ENCODE measurements at places on chromosomes 6 and 20.

DNA sequence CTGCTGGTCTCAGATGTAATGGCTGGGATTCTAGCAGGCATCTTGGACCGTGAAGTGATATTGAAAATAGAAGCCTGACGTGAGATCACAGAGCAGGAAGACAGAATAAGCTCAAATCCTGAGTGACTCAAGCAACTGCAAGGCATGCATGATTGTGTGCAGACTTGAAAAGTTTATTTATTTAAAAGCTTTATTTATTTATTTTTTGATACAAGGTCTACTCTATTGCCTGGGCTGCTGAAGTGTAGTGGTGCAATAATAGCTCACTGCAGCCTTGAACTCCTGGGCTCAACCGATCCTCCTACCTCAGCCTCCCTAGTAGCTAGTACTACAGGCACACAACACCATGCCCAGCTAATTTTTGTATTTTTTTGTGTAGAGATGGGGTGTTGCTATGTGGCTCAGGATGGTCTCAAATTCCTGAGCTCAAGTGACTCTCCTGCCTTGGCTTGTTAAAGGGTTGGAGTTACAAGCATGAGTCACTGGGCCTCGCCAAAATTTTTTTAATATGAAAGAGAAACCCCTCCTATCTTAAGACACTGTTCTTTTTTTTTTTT lies 40.1 kb upstream of the RNF144B start:
- no peak for DNase-seq

DNA sequence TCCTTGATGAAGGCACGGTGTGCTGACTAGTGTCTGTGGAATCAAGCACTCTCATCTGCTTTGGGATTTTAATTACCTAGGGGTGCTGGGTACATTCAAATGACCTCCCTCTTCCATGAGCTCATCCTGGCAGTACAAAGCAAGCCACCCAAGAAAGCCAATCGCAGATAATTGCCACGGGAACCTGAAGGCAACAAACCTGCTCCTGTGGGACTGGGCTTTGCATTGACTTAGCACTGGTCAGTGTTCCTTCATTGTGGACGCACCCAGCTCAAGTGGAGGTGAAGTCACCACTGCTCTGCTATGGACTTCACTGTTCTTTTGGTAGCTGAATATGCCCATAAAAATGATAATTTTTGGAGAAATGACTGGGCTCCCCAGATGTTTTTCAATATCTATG lies 261.6 kb upstream of the FERMT1 start:
- no peak for DNase-seq

DNA sequence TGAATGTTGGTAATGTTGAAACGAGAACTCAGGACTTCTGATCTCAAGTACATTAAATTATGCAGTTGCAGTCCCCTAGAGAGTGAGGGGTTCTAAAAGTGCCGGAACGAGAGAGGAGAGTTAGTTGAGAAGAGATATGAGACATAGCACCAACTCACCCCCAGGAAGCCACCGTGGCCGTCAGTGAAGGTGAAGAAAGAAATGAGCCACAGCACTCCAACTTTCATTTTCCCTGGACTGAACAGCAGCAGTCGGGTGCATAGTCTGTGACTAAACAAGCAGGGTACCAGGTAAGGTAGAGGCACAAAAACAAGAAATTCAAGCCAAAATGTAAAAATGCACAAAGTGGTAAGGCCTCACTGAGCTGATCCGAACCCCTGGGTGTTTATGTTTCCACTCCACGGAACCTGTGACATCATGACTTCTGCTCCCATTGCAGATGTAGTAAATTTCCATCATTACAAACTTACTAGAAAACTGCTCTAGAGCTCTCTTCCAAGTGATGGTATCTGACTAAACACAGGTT lies 13.2 kb downstream of the ADGRF1 start:
- no peak for DNase-seq

DNA sequence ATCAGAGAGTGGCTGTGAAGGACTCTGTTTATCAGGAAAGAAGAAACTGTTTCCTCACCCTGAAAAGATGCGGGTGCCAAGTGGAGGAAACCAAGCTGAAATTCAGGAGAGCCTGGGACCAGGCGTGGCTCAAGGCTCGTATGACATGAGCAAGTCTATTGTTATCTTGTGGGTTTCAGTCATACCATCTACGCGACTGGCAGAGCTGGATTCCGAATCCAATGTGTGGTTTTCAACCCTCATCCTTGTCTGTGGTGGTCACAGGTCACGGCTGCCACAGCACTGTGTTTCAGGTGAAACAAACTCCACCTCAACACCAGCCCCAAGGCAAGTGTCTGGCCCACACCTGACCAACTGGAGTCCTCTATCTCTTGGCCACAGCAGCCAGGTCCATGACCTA lies 9.1 kb downstream of the MC3R start:
- DNase-seq = no peak

GRCh38 chr20:45508068-45508886 lies 7.1 kb downstream of the SPINT3 start:
- no peak for DNase-seq

DNA sequence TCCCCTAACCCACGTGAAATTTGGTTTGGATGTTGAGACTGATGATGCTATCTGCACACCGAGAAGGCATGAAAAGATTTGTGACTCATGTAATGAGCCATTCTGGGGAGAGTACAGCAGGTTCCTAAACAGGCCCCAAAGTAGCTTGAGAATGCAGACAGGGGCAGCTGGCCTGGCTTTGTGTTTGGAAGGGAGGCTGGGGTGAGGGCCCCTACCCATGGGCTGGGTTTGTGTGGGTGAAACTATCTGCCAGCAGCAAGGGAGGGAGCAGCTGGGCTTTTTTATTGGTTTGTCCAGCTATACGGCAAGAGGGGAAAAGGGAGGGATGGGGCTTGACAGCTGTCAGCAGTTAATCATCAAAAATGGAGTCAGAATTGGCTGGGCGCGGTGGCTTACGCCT lies 87.0 kb upstream of the RNF24 start:
- DNase-seq = no peak

- DNase-seq = no peak
These were observed 15.2 kb upstream of the MLN start for GRCh38 chr6:33819021-33819420.

DNA sequence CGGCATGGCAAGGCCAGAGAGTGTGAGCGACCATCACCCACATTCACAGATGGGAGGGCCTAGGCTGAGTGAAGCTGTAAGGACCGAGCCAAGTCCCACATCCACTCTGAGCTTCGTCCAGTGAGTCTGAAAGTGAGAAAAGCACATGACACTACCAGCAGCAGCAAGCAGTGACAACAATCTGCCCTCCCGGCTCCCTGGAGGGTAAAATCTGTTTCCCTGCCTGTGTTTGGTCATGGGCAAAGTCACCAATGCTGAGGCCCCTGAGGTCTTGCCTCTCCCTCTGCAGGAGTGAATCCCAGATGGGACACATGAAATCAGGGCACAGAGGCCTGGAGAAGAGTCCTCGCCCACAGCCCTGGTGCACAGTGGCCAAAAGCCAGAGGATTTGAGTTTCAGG lies 6.4 kb upstream of the CST7 start:
- no peak for DNase-seq

DNA sequence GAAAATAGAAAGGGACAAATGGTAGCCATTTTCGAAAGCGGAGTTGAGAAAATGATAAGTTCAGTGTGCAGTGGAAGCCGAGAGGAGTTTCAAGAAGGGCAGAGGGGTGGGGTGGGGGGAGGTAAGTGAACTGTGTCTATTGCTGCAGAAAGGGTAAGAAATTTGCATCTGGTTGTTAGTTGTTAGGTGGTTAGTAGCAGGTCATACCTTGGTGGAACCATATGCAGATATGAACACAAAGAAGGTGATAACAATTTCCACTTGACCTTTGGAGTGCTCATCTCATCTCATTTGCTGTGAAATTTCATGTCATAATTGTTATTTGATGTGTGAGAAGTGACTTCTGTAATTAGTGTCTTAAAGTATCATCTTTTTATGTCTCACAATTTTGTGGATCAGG lies 288.2 kb downstream of the QKI start:
- no peak for DNase-seq

GRCh38 chr6:151647976-151648639 lies 154.3 kb downstream of the CCDC170 start:
- no peak for DNase-seq

- DNase-seq = no peak
These were observed 609.9 kb upstream of the MAP3K7 start for GRCh38 chr6:91196729-91197128.

DNA sequence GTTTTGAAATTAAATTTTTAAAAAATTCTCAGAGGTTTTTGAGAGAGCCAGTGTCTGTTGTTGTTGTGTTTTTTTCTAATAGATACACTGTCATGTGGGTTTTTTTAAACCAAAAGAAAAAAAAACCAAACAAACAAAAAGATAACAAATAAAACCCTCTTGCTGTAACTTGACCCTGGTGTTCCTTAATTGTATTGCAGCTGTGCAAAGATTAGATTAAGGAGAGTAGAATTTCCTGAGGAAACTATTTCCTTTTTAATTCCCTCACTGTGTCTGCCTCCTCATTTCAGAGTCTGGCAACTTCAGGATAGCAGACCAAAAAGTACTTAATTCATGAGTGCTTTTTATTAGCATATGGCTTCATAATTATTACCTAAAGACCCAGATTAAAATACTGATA lies 281.9 kb downstream of the EPM2A start:
- DNase-seq = no peak

- DNase-seq = no peak
These were observed 25.9 kb downstream of the RIN2 start for GRCh38 chr20:19783966-19784401.

GRCh38 chr20:62795023-62795761 lies 1.1 kb upstream of the MRGBP start:
- DNase-seq = peak; percentile 62

DNA sequence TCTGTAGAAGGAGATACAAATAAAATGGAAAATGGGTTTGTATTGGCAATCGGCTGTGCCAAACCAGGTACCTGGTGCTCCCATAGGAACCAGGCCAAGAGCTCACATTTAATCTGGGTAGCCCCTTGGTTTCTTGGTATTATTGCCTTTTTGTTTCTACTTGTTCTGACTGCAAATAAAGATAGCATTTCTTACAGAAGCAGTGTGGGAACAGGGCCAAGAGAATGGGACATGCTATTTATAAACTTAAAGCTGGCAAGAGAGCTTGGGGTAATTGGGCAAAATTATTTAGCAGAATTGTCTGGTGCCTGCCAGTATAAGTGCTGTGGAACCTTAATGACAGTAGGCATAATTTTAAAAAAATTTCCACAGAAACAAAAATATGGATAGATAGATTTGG lies 113.5 kb upstream of the GLP1R start:
- DNase-seq = no peak

GRCh38 chr6:168939796-168940195 lies 313.9 kb downstream of the THBS2 start:
- DNase-seq = no peak

DNA sequence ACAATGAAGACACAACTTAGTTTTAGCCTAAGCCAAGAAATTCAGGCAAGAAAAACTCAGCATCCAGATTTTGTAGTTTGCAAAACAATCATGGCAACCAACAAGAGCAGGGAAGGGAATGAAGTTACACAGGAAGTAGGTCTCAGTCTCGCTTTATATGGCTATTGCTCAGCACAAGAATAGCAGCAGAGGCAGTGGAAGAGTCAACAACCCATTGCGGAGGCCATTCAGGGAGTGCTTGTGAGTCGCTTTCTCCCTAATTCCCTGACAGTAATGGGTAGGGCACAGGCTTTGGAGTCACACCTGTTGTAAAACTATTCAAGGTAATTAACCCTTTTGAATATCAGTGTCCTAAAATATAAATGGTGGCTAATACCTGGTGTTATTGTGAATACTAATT lies 238.5 kb downstream of the HDGFL1 start:
- no peak for DNase-seq

GRCh38 chr20:11982289-11982954 lies 64.7 kb downstream of the BTBD3 start:
- no peak for DNase-seq

DNA sequence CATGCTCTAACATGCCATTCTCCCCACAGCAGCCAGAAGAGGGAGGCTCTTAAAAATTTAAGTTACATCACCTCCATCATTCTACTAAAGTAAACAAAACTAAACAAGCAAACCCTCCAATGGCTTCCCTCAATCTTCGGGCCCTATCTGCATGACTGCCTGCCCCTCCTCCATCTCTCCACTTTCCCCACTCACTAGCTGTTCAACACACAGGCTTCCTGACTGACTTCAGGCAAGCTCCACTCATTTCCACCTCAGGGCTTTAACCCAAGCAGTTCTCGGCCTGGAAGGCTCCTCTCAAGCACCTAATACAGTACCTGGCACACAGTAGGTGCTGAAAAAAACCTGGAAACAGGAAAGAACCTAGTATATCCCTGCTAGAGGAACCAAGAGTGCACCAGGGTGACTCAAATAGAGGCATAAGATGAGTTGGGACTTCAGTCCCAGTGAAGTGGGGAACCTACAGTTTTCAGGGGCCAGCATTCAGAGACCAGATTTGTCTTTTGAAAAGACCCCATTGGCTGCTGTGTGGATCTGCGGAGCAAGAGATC lies 2.8 kb downstream of the AHCY start:
- no peak for DNase-seq

- DNase-seq = no peak
These were observed 952 bp upstream of the TAAR6 start for GRCh38 chr6:132569170-132569569.

GRCh38 chr6:74320715-74321114 lies 624.7 kb downstream of the CD109 start:
- DNase-seq = no peak

- no peak for DNase-seq
These were observed 3.2 kb downstream of the TXLNB start for GRCh38 chr6:139288496-139289040.

GRCh38 chr20:38094373-38094891 lies 60.9 kb downstream of the RPRD1B start:
- DNase-seq = peak; percentile 12

- DNase-seq = no peak
These were observed 19.1 kb upstream of the ADGRB3 start for GRCh38 chr6:68615938-68616337.

- DNase-seq = no peak
These were observed 12.8 kb upstream of the DNAAF9 start for GRCh38 chr20:3420211-3420707.

DNA sequence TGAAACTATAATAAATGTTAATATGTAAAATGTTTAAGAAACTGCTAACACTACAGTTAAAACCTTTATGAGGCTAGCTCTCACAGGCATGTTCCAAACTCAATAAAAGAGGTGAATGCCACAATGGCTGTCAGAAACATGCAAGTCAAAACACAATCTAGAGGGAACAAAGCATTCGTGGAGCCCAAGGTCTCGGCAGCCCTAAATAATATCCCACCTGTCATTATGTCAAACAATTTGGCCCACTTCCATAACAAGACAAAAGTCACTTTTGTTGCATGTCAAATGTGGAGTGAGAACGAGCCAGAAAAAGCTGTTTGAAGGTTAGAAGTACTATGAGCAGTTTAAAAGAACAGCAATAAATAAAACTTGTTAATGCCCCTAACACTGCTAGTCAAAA lies 181.9 kb downstream of the GMDS start:
- DNase-seq = no peak

DNA sequence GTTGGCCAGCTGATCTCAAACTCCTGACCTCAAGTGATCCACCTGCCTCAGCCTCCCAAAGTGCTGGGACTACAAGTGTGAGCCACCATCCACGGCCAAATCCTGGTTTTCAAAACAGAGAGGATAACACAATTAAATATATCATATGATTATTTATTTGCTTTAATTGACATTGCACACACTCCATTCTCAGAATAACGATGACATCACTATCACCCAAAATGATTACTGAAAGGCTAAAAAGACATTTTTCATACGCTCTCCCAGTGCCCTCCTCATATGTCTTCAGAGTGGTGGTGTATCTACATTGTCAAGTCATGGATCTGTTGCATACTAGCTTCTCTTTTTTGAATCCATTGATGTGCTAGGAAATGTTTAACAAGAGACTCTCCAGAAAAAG lies 18.5 kb upstream of the CEP43 start:
- DNase-seq = no peak

Data from MM.1S (cell line).